ENCODE measurements at places on chromosomes 7 and 10.

DNA sequence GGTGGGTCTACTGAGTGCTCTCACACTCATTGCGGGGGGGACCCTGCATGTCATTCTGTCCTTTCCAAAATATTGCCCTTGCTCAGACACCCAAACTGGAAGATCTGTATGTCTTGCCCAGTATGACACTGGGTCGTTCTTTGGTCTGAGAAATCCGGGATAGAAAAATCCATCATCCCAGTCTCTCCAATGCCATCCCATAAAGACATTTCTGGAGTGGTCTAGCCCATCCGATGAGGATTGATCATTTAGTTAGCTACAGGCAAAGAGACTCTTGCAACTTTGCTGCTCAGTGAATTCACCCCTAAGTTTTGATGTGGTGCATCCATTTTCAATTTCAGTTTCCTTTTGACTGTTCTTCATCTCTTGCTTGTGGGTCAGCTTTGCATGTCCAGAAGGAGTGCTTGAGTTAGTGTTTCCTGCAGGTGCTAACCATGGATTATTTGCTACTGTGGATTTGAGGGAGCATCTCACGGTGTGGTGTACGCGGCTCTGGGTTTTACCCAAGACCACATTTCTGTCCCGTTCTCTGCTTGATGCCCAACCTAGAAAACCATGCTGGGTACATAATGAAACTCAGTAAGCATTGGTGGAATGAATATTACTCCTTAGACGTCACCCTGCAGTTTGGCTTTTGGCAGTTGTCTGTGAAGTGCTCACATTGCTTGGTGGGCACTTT, 247.0 kb upstream of the MKI67 start:
- no peak for DNase-seq

- peak; percentile 63 for DNase-seq
Observed at GRCh38 chr10:99993701-99994689, 15.8 kb downstream of the DNMBP start.

DNA sequence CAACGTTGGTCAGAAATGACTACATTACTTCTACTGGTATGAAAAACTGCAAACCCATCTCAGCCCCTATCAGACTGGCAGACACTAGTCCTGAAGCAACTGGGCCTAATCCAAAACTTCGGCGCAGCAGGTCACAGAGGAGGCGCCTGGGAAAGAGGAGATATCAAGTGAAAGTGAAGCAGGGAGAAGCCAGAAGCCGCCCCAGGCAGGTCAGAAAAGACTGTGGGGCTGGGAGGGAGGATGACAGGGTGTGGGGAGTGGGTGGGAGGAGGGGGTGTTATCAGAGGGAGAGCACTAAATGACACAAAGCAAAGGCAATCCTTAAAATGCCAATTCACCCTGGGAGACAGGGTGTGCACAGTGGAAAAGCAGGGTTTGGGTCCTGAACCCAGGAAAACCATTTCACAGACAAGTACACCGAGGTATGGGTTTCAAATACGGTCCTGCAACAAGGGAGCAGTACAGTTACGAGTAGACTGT, 731 bp downstream of the CHCHD3 start:
- DNase-seq, result no peak

GRCh38 chr7:155398944-155399343, 59.0 kb upstream of the EN2 start:
- DNase-seq, result no peak

DNA sequence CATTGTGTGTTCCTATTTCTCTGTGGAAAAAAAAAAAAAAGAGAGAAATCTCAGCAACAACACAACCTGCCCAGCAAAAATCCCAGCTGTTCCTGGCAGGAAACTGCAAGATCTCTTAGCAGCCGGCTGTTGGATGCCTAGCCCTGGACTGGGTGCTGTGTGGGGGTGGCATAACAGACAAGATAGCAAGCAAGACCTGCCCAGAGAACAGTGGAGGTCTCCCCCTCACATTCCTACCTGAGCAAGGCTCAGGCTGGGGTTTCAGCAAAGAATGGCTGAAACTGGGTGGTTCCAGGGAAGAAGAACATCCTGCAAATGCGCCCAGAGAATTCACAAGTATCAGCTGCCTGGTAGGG, 248.8 kb upstream of the ZMIZ1 start:
- no peak for DNase-seq

- no peak for DNase-seq
Observed at GRCh38 chr10:118213436-118213835, 128.7 kb downstream of the FAM204A start.

GRCh38 chr7:107559864-107560263, 3.9 kb downstream of the COG5 start:
- DNase-seq, result no peak

- no peak for DNase-seq
Observed at GRCh38 chr7:6248581-6248980, 23.8 kb downstream of the CYTH3 start.

DNA sequence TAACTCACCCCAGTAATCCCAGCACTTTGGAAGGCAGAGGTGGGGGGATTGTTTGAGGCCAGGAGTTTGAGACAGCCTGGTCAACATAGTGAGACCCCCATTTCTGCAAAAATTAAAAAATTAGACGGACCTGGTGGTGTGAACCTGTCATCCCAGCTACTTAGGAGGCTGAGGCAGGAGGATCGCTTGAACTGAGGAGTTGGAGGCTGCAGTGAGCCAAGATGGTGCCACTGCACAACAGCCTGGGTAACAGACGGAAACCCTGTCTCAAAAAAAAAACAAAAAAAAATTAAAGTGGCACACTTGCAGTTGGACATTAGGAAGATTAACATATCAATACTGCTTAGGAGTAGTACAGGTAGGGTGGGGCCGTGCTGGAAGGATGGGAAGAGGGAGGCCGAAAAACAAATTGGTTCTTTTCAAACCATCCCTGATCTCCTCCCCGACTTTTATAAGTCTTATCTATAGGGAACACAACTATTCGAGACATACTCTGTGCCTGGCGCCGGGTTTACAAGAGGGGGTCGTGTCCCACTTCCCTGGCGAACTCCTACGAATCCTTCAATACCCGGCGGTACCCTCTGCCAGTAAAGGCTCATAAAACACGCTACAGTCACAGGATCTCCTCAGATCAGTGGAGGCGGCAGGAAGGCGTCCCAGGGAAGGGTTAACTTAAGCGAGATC, 628 bp downstream of the TAF6 start:
- no peak for DNase-seq

- DNase-seq, result no peak
Observed at GRCh38 chr7:3533040-3533439, 232.0 kb downstream of the SDK1 start.

- DNase-seq, result no peak
Observed at GRCh38 chr7:70446448-70447143, 685.3 kb upstream of the GALNT17 start.

DNA sequence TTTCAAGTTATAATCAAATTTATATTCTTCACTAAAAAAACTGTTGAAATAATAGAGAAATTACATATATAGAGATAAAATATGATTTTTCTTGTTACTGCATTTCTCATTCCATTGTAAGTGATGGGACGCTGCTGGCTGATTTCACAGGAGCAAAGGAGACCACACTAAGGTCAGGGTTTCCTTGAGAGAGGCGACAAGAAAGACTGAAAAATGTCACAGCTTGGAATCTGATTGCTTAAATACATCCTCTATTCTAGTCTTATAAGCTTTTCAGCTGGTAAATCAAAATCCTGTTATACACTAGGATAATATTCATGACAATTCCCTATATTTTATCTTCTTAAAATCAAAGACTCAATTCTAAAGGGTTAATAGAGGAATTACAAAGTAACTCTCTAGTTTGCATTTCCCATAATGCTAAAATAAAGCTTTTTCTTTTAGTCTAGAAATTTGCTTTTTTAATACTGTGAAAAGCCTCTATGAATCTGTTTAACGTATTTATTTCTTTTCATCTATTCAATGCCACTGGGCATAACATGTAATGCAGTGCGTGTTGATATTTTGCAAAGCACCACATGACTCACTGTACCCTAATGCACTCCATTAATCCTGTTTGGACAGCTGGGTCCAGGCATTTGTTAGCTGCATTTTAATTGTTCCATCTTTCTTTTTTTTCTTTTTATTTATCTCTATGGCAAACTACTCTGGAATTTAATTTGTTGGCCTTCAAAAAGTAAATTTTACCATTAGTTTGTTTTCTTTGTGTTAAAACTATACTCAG, 81.7 kb downstream of the RNF32 start:
- DNase-seq, result no peak
